ENCODE measurements at places on chromosomes 6 and 20.

DNA sequence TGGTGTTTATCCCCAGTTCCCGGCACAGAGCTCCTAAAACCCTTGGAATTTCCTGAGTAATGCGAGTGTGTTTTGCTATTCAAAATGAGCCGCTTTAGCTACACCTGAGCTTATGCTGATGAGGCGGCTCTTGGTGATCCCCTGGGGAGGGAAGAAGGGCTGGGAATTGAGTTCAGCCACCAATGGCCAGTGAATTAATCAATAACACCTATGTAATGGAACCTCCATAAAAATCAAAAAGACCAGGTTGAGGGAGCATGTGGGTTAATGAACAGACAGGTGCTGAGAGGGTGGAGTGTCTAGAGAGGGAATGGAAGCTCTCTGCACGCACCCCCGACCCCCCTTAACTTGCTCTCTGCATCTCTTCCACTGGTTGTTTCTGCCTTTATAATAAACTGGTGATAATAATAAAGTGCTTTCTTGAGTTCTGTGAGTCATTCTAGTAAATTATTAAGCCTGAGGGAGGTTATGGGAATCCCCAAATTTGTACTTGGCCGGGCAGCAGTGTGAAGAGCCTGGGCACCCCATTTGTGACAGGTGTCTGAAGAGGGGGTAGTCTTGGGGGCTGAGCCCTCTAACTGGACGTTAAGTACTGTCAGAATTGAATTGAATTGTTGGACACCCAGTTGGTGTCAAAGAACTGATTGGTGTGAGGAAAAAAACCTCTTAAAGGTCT is 24.6 kb upstream of the SERPINB1 start:
- no peak for DNase-seq

- DNase-seq, result peak; percentile 96
Measured at GRCh38 chr20:49344975-49345374, 67.1 kb upstream of the ZNFX1 start.

DNA sequence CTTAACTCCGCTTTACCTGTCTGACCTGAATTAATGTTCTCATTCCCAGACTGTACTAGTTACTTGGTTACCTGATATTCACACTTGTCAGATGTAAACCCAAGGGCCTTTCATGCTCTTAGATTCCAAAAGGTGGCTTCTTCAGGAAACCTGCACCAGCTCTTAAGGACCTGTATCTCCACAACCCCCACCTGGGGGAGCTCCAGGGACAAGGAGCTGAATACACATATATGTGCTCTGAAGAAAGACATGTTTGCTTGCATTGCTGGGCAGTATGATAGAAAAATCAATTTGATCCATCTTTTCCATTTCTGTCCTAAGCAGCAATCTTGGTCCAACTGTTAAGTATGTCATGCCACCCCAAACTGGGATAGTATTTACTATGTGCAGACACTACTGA is 64.8 kb upstream of the POU3F2 start:
- DNase-seq, result peak; percentile 35

- DNase-seq, result no peak
Measured at GRCh38 chr6:17716221-17716620, 9.5 kb upstream of the NUP153 start.

All from fibroblast of skin of right biceps (primary cell).